ENCODE measurements at places on chromosomes 12 and 14. TPM values are rescaled to one million over a fixed set of nuclear protein-coding genes. Genes with fewer than 3 reads are reported as not detected.

The GTF2A1 gene
- total RNA-seq, result 63.1 TPM

The SLC39A2 gene
- not detected for total RNA-seq

GRCh38 chr12:132399092-132400010, 70.0 kb upstream of the GALNT9 start:
- no peak for DNase-seq

- no peak for DNase-seq
Observed at GRCh38 chr14:85987292-85987691, 457.3 kb downstream of the FLRT2 start.

DNA sequence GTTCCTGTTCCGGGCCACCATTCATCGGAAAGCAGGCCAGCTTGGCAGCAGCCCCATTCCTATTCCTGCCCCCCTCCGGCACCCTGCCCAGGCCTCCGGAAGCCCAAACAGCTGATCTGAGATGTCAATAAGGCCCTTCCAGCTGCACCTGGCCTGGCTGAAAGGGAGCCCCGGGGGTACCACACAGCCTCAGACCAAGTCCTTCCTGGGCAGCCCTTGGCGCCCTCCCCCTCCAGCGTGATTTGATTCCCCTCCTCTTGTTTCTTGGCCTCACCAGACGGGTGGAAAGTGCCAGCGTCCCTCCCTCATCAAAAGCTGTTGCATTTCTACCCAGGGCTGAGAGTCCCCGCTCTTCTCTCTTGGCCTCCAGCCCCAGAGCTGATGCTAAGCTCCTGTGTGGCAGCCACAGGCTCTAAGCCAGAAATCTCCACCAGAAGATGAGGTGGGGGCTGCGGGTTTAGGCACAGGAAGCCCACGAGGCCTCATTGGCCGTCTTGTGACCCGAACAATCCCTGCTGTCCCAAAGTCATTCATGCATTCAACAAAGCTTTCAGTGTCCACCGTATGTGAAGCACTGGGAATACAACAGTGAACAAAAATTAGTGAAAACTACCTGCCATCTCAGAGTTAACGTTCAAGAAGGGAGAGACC, 215.4 kb downstream of the SLC41A2 start:
- DNase-seq, result peak; percentile 49

DNA sequence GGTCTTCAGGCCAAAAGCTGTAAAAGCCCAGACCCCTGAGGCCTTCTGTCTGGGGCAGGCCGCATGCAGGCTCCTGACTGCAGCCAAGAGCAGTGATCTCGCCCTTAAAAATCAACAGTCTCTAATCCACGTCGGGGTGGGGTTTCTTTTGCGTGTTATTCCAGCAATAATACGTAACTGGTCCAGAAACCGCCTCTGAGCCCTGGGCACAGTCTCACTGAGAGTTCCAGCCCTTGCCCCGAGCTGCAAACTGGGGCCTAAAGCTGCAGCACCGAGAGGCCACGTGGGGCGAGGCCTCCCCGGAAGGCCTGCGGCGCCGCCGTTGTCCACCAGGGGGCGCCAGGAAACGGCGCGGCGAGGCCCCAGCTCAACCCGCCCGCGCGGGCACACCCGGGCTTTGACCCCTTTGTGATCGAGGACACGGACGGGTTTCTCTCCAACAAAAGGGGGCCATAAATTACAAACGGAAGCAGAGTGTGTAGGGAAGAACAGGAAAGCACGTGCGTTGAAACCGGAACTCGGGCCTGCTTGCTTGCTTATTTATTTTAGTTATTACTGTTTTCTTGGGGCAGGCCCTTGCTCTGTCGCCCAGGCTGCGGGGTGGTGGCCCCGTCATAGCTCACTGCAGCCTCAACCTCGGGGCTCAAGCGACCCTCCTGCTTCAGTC, 87.2 kb downstream of the NINJ2 start:
- peak; percentile 83 for DNase-seq

DNA sequence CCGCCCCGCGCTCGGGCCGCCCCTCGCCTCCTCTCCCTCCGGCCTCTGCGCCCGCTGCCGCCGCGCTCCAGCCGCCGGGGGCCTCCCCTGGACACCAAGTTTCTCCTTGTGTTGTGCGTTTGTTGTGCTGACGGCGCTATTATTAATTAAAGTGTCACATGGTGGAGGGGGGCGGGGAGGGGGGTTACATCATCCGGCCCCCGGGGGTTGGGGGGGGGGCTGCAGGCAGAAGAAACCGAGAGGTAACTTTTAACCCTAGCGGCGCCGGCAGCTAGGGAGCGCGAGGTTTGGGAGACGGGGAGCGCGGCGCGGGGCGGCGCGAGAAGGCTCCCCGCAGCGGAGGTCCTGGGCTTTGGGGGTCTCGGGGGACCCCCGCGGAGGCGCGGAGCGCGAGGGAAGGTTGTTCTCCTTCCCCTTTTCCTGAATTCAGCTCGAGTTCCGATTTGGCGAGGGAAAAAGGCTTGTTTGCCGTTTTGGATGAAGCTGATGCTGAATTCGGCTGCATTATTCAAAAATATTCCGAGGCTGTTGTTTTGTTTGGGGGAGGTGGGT, at the start of gene HRK:
Gene HRK (minus strand): TSS at position 117 of the 552 bp plus-strand sequence. CDS start 134 bp downstream, outside the sequence.
- DNase-seq, result no peak

DNA sequence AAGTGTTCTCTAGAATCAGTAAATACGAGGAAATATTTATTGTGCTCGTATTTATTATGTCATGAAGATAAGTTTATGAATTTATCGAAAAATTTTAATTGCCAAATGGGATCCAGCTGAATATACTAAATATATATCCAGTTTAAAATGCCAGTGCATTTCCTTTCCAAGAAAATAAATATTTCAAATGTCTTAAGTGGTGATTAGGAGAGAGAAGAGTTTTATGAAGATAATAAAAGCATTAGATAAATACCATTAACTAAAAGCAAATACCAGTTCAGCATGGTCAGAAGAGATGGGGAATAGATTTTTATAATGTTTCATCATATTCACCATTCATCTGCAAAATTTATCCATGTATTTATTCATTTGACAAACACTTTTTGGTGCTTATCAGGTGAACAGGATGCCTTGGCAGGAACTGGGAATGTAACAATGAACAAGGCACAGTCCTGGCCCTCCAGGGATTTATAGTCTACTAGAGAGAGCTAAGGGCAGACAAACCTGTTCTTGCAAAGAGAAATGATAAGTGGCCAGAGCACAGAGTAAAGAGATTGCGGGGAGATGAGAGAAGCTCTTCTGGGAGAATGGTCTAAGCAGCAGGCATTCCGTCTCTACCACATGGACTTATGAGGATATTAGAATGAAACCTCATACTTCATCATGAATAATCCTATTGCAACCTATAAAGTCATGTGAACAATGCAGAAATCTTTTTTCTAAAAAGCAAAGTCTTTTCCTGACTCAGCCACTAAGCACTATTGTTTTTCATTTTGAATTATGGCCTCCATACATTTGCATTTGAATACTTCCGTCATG, 143.7 kb upstream of the ABCD2 start:
- no peak for DNase-seq

Data from neural progenitor cell (in vitro differentiated cells).